Stimulated activated CD8-positive, alpha-beta memory T cell treated with anti-CD3 and anti-CD28 coated beads, Interleukin-2, amount 100 ng/mL, for 1 hour (primary cell): ENCODE measurements at places on chromosomes 3 and 15.

- DNase-seq, result peak; percentile 11
Measured at GRCh38 chr15:31216215-31216911, 110.3 kb upstream of the KLF13 start.

GRCh38 chr15:89378296-89379151 is 43.9 kb upstream of the POLG start:
- DNase-seq, result no peak

DNA sequence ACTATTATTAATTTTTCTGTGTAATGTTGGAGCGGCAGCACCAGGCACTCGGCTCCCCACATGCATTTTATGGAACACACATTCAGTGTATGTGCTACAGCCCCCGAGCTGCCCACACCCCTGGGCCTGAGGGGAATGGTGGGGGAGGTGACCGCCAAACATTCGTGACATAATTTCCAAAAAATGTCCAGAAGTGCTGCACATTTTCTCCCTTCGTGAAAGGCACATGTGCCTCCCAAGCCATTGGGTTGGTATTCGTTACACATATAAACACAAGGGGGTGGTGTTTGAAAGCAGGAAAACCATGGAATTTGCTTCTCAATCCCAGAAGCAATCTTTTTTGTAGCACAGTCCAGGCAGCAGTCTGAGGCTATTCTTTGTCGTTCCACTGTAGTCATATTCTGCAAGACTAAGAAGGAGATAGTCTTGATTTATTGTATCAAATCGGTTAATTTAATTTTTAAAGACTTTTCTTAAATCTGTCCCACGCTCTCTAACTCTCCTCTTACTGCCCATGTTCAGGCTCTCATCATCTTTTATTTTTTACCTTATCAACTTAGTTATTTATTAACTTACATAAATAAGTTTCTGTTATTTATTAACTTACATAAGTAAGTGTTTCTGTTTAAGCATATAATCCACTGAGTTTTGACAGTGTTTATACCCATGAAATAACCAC is 39.2 kb upstream of the POLR2M start:
- no peak for DNase-seq

- DNase-seq, result no peak
Measured at GRCh38 chr3:174331095-174331800, 527.9 kb upstream of the NAALADL2 start.

DNA sequence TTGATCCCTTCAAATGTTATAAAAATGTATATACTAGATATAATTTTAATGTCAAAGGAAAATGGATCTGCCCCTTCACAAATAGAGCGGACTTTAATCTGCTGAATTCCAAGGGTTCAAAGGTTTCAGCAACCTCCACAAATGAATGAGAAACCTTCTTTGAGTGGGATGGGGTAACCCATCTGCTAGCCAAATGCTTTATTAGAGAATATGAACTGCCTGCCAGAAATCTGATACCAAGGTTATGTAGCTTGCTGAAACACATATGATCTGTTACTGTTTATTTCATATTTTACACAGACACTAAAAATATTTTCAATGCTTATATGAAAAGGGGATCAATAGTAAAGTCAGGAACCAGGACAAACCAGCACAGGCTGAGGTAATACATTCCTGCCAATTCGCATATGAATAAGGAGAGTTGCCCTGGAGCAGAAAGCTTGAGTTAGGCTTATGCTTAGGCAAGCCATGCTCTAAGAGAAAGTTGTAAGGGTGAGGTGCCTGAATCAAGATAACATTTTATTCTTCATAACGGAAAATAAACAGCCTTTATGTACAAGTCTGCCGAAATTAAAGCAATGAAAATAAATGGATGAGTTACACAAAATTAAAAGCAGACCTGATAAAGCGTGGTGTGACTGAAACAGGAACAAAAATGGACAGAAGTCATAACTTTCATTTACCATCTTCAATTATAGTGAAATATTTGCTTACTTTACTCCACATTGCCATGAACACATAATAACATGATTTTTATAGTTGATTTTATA is 26.5 kb downstream of the PLOD2 start:
- no peak for DNase-seq

DNA sequence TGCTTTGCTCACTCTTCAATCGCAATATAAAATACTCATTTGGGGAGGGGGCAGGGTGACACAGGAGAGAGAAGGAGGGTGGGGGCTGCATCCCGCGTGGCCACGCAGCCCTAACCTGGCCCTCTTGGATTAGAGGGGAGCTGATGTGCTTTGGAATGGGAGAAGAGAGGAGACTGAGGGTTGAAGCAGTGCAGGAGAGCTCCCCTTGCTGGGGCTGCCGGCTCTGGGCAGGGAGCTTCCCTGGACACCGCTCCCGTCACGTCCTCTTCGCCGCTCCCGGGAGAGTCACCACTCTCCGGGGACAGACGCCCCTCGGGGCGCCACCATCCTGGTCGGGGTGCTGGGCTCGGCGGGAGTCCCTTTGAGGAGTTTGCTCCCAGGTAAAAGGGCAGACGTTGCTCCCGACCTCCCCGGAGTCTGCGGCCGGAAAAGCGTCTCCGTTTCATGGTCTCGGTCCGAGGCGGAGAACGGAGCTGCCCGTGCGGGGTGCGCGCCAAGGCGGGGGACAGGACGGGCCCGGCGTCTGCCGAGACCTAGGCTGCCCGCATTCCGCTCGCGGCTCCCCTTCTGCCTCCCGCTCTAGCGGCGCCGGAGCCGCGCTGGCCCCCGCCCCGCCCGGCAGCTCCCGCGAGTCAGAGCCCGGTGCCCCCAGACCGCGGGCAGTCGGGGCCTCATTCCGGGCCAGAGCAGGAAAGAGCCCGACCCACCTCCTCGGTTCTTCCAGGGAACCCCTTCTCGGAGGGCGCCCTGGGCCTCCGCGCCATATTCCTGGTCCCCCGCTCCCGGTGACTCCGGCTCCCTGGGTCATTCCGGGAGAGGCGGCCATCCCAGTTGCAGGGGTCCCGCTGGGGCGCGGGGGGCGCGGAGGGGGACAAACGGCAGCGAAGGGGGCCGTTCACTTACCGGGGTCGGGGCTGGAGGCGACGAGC is 603 bp downstream of the SLC7A14 start:
- DNase-seq, result no peak

- no peak for DNase-seq
Measured at GRCh38 chr3:124643453-124643852, 86.8 kb upstream of the UMPS start.

- DNase-seq, result no peak
Measured at GRCh38 chr3:95351158-95351557, 1288.3 kb downstream of the NSUN3 start.

DNA sequence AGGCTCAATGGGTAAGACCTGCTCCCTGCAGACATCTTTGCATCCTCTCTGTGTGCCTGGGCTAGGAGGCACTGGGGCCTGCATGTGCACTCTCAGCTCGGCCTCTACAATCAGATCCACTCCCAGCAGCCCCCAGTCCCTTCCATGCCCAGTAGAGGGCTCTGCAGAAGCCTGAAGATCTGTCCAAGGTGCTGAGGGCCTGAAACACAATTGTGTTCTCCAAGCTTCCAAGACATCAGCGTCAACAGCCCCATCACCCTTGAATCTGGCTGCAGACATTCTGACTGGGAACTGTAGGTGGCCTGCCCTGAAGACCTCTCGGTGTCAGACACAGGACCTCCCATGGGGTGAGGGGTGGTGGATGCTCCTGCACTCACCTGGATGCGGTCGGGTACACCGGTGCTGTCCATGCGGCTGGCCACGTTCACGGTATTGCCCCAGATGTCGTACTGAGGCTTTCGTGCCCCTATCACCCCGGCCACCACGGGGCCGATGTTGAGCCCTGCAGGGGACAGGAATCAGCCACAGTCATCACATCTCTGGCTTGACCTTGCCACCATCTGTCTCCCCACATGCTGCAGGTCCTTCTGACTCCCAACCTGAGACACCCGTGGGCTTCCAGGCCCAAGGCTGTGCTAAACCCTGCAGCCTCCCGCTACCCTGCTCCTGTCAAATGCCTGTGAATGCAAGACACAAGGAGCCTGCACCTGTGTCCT is 84.7 kb downstream of the SEC22A start:
- DNase-seq, result no peak

DNA sequence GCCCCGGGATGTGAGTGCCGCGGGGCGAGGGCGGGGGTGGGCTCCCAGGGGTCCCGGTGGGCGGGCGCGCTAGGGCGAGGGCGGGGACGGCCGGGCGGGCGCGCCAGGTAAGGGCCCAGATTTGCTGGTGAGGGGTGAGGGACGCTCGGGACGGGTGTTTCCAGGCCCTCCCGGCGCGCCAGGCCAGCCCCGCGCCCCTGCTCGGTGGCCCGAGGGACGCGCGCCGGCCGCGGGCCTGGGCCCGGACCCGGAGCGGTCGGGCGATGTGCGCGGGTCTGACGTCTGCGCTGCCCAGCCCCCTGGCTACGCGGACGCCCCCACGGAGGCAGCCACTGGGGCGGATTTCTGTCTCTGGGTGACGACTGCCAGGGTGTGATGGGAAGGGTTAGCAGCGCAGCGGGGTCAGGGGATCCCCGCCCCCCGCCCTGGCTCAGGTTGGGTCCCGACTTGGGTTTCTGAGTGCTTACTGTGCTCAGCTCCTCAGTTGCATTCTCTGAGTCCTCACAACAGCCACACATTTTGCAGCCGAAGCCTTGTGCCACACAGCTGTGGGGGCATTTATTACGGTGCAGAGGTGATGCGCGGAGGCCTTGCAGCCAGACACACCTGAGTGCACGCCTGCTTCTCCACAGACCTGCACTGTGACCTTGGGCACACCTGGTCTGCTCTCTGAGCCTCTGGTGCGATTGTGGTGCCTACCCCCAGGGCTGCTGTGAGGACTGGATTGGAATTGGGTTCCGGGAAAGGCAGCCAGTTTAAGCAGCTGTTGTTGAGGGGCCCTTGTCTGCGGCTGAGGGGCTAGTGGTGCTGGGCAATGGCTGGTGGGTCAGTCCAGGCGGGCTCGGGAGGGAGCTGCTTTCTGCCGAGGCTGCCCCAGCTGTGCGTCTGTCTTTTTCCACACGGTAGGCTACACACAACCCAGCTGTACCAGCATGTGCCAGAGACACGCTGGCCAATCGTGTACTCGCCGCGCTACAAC is 523 bp downstream of the HDAC11 start:
- DNase-seq, result no peak

- no peak for DNase-seq
Measured at GRCh38 chr3:76039431-76039830, 254.1 kb upstream of the ZNF717 start.

- DNase-seq, result no peak
Measured at GRCh38 chr3:119395923-119396358, 67.5 kb downstream of the TMEM39A start.
